ENCODE measurements at places on chromosomes 2 and 18.

DNA sequence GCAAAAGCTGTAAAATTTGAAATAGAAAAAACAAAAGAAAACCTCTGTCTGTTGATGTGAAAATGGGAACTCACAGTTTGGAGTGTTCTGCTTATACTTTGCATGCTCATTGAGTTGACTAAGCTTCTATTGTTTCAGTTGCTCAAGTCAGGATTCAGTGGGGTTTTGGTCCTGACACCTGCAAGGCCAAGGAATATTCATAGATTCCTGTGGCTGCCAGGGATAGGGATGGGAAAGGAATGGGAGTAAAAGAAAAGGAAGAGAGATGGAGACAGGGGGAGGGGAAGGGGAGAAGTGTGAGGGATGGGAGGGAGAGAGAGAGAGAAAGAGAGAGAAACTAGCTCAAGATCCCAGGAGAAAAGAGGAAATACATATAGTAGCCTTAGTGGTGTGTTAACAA, 1.3 kb downstream of the CPS1 start:
- no peak for DNase-seq

DNA sequence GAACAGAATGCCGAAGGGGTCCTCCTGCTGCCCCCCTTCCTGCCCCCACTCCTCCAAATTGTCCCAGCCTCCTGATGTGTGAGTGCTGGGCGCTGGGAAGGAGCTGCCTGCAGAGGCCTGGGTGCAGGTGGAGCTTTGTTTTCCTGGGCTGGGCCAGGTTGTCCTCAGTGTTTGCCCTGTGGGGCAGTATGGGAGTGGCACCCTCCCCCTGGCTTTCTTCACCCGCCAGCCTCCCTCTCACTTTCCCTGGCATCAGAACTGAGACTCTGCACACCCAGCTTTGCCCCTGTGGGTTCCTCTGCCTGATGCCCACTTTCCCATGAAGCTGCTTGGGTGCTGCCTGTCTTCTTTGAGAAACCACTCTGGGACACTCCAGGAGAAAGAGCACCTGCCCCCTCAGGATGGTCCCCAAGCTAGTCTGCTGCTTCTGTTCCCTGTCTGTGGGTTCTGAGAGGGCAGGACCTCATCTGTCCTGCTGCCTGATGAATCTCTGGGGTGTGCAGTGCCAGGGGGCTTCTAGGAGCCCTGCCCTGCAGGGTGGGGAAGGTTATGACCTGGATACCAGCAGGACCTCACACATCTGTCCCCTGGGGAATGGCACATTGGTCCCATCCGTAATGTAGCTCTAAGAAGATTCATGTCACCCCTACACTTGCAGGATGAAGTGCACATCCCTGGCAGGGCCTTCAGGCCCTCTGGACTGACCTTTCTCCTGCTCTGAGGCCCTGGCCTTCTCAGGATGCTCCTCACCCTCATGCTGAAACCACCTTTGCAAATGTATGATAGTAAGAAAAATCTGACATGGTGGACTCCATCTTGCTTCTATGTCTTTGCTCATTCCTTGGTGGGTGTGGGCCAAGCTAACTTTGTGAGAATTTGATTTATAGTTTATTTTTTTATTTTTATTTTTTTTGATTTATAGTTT, 146.8 kb upstream of the HS6ST1 start:
- no peak for DNase-seq

DNA sequence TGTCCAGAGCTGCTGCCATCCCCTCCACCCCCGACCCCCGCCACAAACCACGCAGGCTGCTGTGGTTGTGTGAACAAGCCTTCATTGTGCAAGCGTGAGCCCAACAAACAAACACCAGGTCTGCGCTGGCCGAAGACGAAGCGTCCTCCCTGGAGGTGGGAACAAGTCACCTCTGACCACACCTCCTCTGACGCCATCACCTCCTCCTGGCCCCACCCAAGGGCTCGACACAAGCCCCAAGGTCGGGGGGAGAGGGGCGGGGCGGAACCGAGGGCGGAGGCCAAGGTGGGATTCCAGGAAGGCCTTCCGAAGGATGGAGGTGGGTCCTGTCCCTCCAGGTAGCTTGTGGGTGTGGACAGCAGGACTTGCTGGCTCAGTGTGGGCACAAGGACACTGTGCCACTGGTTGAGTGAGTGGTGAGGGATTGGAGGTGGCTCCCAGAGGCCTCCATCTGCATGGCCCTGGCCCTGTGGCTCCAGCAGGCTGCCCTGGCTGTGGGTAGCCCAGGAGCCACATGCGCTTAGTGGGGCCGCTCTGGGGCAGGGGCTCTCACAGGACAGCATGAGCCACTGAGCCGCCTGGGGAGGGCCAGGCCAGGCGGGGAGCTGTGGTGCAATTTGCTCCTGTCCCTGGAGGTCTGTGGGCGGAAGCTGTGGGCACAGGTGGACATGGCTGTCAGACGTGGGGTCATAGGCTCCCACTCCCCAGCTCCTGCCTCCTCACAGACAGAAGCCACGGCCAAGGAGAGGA, 7.4 kb upstream of the GPR17 start:
- no peak for DNase-seq

DNA sequence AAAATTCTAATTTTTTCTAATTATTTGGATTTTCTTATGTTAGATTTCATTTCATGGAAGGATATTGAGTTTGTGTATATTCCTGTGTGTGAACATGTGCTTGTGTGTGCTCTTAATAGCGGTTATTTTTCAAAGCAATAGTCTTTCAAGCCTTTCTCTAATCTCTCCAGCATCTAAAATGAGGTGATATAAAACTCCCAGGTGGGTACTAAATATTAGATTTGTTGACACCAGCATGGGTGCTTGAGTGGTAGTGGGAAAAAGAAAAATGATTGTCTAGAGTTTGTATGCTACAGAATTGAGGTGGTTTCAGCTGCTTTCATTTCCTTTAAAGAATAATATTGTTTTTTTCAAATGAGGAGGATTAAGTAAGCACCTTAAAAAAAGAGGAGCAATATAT, 296.8 kb downstream of the PARD3B start:
- DNase-seq = no peak

- DNase-seq = no peak
These were observed 42.2 kb downstream of the FRZB start for GRCh38 chr2:182824056-182824766.

GRCh38 chr18:35458271-35458670, 39.5 kb downstream of the INO80C start:
- DNase-seq = no peak

GRCh38 chr18:10760986-10761385, 235.2 kb downstream of the NAPG start:
- no peak for DNase-seq

DNA sequence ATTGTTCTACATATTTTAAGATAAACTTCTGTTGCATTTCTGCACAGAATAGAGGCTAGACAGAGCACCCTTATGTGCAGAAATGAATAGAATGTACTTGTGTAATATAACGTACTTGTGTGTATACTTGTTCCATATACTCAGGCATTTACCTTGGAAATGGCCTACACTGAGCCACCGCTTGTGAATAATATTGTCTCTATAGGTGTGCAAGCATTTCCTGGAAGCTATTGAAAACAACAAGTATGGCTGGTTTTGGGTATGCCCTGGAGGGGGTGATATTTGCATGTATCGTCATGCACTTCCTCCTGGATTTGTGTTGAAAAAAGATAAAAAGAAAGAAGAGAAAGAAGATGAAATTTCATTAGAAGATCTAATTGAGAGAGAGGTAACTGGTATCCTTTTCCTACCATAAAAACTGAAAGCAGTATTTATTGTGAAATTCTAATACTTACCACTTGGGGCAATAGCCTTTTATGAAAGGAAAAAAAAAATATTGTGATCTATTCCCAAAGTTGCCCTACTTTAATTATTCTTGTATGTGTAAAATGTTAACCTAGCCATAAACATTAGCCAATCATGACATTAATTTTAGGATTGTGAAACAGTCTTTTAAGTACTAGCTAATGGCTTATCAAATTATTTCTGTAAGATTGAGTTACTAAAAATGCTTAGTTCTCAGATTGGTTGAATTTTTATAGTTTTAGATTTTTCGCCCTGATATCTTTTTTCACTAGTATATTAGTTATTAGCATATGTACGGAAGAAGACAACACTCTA, 18.0 kb downstream of the ZC3H15 start:
- peak; percentile 47 for DNase-seq

GRCh38 chr2:219836647-219837177, 209.3 kb downstream of the SLC4A3 start:
- DNase-seq = peak; percentile 57

- peak; percentile 8 for DNase-seq
These were observed 265.5 kb downstream of the TGIF1 start for GRCh38 chr18:3715231-3716080.

GRCh38 chr2:16972276-16972675, 306.6 kb upstream of the CYRIA start:
- no peak for DNase-seq

GRCh38 chr2:162070228-162070936, 3.6 kb downstream of the DPP4 start:
- DNase-seq = no peak

- no peak for DNase-seq
These were observed 12.7 kb downstream of the ABI2 start for GRCh38 chr2:203340791-203341487.

- no peak for DNase-seq
These were observed 160.3 kb upstream of the COL3A1 start for GRCh38 chr2:188813857-188814256.

DNA sequence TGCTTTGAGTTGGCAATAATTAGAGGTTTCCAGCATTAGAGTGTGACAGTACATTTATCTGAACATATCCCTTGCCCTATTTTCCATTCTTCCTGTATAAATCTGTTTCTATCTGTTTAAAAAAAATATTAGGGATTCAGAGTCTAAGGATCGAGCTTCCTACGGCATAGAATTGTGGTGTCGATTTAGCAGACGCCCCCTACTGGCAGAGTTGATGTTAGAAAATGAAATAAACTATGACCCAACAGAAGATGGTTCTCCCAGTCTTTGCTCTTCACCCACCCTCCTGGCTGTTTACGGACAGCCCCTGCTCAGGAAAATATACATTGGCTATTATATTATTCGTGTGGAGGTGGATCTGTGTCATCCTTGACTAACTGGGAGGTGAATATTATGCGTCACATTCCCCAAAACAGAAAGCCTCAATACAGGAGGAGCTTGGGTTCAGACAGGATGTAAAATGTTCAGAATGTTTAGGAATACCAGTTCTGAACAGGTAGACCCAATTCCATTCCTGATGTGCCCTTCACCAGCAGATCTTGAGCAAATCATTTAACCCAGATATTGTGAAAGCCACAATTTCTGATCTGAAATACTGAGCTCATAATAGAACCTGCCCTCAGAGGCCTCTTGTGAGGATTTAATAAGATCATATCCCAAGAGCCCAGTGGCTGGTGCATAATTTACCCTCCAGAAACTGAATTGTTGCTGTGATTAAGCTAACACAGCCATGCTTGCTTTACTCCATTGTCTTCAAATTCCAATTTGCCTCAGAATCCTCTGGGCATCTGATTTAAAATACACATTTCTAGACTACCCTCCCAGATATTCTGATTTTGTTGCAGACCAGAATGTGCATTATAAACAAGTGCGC, 10.8 kb upstream of the ERMN start:
- DNase-seq = peak; percentile 81

GRCh38 chr2:173076581-173077345, 1.1 kb downstream of the MAP3K20 start:
- DNase-seq = peak; percentile 76

GRCh38 chr2:134504586-134505336, 214.0 kb downstream of the TMEM163 start:
- no peak for DNase-seq

DNA sequence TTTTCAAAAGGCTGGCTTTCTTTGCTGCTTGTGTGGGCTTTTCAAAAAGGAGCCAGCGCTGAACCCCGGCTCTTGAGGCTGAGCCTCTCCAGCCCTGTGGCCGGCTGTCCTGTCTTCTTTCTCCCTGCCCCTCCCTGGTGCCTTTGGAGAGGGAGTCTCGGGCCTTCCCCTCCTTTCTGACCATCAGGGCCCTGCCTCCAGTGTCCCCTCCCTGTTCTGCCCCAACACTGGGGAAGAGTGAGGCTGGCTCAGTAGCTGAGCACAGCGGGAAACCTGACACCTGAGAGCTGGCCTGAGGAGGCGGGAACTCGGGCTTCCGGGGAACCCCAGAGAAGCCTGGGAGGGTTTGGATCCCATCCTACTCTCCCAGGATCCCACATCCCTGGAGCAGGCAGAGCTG, 232.1 kb downstream of the LOXHD1 start:
- DNase-seq = no peak

- DNase-seq = no peak
These were observed 215.1 kb upstream of the SALL3 start for GRCh38 chr18:78764544-78764943.

DNA sequence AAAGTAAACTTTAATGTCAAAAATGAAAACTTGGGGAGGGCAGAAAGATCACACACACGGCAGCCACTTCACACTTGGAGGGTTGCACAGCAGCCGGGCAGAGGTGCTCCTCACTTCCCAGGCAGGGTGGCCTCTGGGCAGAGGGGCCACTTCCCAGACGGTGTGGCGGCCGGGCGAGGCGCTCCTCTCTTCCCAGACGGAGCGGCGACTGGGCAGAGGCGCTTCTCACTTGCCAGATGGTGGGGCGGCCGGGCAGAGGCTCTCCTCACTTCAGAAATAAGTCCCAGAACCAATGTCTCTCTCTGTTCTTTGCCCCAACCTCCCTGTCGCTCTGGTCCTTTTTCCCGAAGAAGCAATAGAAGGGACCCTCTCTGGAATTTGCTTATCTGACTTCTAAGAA, 65.7 kb upstream of the LRPPRC start:
- no peak for DNase-seq

GRCh38 chr2:167293172-167293781, 405.0 kb downstream of the XIRP2 start:
- DNase-seq = peak; percentile 67

DNA sequence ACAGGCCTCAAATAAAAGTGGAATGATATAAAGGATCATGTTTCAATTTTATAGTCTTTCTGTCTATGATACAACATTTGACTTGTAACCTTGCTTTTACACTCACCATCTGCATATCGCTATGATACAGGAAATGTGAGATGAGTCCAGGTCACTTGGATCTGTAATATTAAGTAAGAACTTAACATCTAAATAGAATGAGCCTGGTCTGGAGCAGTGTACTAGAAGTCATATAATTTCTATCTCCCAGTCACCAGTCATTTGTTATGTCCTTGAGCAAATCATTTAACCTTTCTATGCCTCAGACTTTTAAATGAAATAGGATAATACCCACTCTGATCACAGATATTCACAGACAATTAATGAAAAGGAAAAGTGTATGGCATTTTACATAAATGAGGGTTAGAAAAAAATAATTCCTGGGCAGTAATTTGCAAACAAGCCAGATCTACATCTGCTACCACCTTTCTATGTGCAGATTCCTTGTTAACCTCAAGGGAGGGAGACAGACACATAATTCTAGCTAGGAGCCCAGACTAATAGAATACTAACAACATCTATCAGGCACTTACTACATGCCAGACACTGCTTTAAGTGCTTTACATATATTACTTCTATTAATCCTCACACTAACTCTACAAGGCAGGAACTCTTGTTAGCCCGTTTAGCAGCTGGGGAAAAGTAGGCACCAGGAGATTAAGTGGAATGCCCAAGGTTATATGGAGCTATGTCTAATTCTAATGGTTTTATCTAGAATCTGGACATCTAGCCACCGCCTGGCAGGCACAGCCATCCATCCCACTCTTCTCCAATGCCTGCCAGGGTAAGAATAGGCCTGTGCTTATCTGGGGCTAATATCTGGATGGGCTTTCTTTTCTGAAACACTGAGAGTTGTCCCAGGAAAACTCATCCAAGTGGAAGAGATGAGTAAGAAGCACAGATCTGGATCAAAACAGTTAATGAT, 313.6 kb upstream of the CDH20 start:
- DNase-seq = peak; percentile 80

Data from NCI-H82 (cell line).